ENCODE measurements at places on chromosomes 11 and 22.

GRCh38 chr11:79170321-79170720 lies 270.5 kb downstream of the TENM4 start:
- peak; percentile 39 for DNase-seq

- DNase-seq = no peak
Measured at GRCh38 chr11:78820741-78821140, 246.1 kb upstream of the NARS2 start.

GRCh38 chr22:11627436-11627797 lies 3900.6 kb upstream of the OR11H1 start:
- no peak for DNase-seq

GRCh38 chr11:123139206-123139605 lies 55.8 kb downstream of the CLMP start:
- DNase-seq = no peak

DNA sequence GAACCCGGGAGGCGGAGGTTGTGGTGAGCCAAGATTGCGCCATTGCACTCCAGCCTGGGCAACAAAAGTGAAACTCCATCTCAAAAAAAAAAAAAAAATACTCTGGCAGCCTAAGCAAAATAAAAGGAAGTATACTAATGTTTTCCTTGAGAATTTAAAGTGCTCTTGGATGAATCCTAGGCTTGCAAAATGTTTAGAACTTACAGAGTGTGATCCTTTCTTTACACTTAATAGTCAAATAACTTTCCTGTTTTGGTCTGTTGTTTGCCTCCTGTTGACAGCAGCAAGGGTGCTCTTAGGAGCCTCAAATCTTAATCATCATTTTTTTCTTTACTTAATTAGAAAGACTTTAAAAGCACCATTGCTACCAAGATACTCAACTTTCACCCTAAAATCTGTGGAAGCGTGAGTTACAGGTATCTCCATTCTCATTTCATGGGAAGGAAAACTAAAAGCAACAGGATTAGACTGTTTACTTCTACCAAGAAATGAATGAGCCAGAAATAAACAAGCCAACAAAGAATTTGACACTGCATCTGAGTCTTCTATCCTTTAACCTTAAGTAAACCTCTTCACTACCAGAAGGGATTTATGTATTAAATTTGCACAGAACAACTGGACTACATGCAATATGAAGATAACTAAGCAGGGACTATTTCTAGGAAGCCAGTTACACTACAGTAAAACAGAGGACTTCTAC lies 38.7 kb upstream of the CRTAM start:
- DNase-seq = no peak

All from fibroblast of skin of back (primary cell).